ENCODE measurements at places on chromosomes 16 and 17.

- no peak for DNase-seq
Measured at GRCh38 chr16:76940251-76940650, 250.7 kb upstream of the MON1B start.

DNA sequence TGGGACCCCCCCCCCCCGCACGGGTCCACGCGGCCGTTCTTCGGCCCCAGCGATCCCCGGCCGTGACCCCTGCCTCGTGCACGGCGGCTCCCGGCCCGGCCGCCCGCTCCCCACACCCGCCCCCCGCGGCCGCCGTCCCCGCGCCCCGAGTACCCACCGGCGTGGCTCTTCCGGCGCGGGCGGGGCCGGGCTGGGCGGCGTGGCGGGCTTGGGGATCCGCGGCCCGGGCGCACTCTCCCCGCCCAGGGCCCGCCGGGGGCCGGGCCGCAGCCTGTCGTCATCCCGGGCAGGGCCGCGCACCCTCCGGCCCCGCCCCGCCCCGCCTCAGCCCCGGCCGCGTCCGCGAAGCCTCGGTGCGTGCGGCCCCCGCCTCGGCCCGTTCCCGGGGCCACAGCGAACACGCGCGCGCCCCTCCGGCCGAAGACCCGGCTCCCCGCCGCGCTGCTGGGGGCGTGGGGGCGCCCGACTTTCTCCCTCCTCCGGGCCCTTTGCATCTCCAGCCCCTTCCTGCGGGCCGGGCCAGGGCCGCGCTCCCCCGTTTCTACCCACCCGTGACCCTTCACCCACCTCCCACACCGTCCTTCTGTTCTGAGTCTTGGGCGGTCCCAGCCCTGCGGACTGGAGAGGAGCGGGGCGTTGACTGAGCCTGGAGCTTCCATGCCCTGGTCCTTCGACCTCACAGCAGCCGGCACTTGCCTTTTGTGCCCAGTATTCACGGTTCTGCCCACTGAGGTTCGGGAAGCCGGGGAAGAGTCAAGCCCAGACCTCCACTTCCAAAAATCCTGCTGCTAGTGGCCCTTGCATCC, 840 bp downstream of the MYO1C start:
- peak; percentile 39 for DNase-seq

- DNase-seq, result no peak
Measured at GRCh38 chr16:24854607-24855171, 8.9 kb downstream of the SLC5A11 start.

GRCh38 chr17:69575346-69575761, 160.9 kb downstream of the MAP2K6 start:
- peak; percentile 97 for DNase-seq

DNA sequence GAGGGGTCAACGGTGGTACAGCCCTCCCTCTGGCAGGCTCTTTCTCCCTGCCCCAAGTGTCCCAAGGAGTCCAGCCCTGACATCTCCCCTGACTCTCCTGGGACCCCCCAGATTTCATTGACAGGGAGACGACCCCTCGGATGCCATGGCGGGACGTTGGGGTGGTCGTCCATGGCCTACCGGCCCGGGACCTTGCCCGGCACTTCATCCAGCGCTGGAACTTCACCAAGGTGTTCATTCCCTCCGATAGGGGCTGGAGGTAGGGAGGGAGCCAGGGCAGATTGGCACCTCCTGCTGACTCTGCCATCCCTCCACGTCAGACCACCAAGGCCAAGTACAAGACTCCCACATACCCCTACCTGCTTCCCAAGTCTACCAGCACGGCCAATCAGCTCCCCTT, 9.9 kb downstream of the PLD2 start:
- no peak for DNase-seq

DNA sequence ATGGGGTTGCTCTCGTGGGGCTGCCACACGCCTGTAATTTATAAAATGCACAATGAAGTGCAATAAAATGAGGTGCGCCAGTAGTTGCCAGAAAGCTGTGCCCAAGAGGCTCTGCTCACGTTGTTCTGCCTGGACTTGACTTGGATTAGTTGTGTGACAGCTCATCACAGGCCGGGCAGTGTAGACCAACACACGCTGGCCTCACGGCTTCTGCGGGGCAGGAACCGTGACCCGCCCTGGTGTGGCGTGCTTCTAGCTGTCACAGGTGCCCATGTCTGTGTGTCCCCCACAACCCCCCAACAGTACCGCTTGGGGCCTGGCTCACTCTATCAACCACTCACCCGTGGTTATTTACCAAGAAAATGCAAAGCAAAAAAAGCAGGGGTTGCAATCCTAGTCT, 112.2 kb upstream of the ZNF750 start:
- no peak for DNase-seq

GRCh38 chr17:6476810-6477179, 32.5 kb downstream of the PIMREG start:
- no peak for DNase-seq

DNA sequence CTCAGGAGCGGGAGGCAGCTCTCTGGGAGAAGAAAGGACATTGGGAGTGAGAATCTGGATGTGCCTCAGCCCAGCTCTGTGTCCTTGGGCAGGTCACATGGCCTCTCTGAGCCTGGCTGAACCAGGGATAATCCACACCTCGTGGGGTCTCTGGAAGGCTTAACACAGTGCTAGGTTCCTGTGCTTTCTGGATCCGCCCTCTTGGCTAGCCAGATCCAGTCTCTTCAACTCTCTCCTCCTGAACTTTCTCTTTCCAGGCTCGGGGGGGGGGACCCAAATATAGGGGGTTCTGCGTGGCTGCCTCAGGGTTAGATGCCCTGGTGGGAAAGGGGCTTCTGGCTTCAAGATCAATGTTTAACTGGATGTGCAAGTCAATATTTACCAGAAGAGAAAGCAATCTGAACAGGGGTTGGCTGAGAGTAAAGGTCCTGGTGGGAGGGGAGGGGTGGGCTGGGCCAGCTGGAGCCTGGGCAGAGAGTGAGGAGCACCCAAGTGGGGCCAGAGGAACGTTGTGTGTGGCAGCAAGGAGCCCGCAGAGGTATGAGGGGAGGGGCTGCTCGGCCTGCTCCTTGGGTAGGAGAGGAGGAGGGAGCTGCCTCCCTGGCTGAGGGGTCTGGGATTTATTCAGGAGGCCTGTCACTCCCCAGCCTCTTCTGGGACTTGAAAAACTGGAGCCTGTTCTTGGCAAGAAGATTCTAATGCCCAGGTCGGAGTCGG, at the start of gene SERPINF2:
SERPINF2 (plus strand) TSS at position 501 of the 717 bp plus-strand sequence. CDS start 2,125 bp downstream, outside the sequence.
- no peak for DNase-seq

DNA sequence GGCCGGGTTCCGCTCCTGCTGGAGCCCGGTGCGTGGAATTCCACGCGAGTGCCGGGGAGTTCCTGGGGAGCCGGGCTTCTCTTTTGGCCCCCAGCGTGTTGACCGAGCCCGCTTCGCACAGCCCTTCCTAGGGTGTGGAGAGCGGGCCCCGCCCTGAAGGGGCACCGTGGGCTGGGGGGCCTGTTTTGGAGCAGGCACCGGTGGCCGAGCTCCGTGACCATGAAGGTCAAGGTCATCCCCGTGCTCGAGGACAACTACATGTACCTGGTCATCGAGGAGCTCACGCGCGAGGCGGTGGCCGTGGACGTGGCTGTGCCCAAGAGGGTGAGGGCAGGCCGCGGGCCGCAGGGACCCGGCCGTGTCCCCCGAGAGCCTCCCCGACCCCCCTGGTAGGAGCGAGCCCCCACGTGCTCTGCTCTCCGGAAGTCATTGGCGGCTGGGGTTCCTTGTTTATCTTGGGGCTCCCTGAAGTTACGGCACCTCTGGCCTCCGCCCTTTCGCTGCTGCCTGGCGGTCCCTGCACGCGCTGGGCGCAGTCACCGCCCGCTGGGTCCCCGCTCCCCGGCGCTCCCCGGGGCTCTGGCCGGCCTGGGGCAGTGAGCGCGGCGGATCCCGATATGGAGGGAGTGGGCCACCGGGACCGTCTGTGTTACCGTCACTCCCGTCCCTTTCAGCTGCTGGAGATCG, 528 bp downstream of the HAGHL start:
- no peak for DNase-seq

DNA sequence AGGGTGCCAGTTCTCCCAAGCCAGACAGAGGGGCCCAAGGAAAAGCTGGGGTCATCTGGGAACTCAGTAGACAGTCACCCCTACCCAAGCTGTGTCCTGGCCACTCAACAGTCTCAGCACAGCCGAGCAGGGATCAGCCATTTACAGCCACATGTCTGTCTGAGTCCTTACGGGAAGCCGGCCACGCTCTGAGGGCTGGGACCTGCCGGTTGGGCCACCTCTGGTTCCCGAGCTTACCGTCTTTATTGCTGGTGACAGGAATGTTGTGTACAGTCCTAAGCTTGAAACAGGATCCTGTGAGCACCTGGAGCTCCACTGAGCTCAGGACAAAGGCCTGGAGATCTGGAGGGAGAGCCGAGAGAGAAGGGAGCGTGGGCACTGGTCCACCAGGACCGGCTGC, 59.8 kb downstream of the TIMM22 start:
- DNase-seq, result no peak

- DNase-seq, result peak; percentile 84
Measured at GRCh38 chr16:1408171-1408837, 6.2 kb downstream of the UNKL start.

DNA sequence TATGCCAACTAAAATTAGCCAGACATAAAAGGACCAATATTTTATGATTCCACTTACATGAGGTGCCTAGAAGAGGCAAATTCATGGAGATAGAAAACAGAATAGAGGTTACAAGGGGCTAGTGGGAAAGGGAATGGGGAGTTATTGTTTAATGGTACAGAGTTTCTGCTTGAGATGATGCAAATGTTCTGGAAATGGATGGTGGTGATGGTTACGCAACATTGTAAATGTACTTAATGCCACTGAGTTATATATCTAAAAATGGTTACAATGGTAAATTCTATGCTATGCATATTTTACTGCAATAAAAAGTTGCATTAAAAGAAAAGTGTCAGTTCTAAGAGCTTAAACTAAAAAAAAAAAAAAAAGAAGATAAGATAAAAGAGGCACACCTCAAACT, 17.9 kb downstream of the MT1X start:
- peak; percentile 30 for DNase-seq

DNA sequence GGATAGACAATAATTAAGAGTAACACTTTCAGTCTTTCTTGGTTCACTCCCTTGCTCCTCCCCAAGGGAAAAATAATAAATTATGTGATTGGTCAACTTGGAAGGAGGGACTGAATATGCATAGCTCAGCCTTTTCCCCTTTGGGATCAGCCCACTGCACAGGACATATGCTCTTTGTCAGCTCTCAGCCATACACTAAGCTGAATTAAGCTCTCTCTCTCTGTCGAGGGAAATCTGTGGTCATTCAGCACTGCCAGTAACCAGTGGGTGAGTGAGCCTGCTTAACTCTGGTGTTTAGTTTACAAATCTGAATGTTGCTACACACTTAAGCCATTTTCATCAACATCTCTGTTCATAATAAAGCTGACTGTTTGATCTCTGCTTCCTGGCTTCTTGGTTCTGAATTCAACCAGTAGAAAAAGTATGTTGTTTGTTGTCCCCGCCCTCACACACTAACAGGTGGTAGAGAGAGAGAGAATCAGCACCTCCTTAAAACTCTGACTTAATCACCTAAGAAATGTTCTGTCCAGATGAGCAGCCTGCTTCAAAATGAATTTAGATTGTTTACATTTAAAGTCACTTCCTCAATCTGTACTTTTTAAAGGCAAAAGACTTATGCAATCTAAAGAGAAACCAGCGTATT, 102.3 kb upstream of the C17orf78 start:
- peak; percentile 98 for DNase-seq

DNA sequence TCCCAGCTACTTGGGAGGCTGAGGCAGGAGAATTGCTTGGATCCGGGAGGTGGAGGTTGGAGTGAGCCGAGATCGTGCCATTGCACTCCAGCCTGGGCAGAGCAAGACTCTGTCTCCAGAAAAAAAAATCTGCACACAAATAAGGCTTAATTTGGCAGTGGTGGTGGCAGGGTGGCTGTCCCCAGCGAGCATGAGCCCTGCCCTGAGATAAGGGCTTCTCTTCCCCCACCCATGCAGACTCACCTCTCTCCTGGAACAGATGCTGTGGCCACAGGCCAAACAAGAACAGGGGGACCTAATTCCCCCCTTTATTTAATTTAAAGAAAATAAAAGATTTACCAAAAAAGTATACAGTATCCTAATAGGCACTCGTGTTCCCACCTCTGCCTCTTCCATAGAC, 157.2 kb downstream of the RAB11FIP4 start:
- no peak for DNase-seq

GRCh38 chr17:50558941-50559614, 1.4 kb upstream of the CACNA1G start:
- DNase-seq, result no peak

DNA sequence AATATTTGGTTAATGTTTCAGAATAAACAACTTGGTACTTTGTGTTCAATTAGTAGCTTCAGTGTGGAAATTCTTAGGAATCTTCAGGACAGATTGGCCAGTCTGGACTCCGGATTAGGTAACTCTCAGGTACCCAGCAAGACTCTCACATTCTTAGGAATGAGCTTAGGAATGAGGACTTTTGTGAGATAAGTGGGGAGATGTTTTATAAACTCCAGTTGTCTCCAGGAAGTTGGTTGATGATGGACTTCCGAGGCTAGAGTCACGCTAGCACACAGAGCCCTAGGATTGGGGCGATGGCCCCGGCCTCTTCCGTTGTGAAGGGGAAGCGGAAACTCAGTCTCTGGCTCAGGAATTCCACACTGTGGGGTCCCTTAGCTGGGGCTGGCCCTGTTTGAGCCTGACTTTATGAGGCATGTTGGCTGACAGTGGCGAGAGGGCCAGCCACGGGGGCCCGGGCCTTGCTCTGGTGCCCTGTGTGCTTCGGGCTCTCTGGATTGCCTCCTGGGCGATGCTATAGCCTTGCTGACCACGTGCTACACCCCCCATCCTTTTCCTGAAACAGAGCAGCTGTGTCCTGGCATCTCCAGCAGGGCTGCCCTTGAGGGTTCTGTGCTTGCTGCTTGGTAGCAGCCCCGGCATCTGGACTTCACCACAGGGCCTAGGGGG, 32.4 kb downstream of the RAB11FIP3 start:
- no peak for DNase-seq

DNA sequence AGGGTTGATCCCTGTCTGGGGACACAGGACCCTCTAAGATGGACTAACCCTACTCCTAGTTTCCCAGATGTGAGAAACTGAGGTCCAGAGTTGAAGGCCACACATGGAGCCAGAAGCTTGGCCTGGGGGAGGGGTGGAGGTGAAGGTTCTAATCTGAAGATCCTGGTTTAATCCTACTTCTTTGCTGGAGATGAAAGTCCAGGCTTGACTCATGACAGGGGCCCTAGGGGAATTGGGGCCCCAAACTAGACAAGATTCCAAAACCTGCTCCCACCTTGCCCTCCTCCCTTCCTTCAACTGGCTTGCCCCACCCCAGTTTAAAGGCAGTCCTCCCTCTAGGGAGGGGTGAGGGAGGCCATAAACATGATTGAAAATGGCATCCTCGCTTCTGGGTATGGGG, 21.6 kb downstream of the IGF2BP1 start:
- DNase-seq, result no peak

All from iris pigment epithelial cell (primary cell).